ENCODE measurements at places on chromosomes 12 and 14.

DNA sequence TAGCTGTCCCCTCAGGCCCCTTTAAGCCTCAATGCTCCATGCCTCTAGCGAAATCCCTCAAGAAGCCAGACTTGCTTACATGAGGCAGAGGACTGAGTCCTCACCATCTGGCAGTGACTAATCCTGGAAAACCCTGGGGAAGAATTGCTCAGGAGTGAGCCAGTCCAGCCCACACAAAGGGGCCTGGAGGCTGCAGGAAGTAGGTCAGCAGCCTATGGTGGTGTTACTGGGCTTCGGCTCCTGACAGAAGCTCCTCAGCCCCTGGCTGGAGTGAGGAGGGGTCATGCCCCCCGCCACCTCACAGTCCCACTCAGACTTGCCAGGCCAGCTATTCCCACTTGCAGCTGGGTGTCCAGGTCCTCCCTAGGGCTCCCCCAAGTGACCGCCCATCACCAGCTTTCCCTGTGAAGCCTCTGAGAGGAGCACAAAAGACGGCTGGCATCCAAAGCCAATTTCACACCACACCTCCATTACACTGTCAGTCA, 250.5 kb downstream of the DPF3 start:
- DNase-seq = no peak

- DNase-seq = no peak
Measured at GRCh38 chr12:90801776-90802175, 153.2 kb downstream of the CCER1 start.

DNA sequence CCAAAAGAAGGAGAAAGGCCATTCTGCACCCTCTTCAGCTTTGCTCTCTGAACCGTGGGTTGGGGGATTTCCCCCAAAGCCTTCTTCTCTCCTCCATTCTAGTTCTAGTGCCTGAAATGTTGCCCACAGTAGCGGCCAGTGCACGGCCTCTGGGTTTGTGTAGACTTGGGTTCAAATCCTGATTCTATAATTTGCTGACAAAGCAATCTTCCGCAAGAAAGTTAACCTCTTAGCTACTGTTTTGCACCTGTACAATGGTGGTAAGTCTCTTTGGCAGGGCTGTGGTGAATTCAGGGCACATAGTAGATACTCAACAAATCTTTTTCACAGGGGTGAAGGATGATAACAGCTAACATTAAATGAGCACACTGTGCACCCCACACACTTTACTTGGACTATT, 5.8 kb upstream of the CACNA1C start:
- DNase-seq = no peak

GRCh38 chr14:97970222-97970621, 1173.0 kb downstream of the VRK1 start:
- DNase-seq = no peak

DNA sequence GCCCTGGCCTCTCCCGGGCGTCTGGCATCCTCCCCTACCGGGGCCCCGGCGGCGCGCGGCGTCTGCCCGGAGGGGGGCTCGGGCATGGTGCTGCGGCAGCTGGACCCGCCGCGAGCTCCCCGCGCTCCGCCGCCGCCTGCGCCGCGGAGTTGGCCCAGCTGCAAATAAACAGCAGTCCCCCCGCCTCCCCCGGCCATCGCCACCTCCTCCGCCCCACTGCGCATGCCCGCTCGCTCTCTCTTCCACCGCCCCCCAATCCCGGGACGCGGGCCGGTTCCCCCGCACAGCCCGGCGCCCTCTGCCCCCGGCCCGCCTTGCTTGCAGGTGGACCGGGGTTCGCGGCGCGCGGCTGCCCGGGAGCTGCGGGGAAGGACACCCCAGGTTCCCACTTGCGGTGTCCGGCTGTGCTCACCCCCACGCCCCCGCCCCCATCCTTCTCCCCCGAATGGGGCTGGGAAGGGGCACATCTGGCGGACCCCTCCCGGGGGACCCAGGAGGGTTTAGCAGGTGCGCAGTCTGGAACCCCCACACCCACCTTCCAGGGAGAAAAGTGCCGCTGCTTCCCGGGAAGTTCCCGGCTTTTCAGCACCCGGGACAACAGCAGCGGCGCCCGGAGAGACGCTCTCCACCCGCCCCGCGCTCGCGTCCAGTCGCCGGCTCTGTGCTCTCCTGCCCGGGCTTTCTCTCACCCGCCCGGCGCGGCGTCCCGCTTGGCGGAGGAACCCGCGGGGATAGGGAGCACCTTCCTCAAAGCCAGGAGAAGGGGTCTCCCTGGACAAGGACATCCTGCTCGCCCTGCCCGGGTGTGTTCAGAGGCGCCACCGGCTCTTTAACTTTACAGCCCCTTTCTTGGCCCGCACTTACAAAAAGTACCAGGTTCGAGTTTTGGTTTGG, at the start of gene TMTC1:
TMTC1 (minus strand) TSS at position 170 of the 894 bp plus-strand sequence. CDS start 191 bp downstream, outside the sequence.
- DNase-seq = peak; percentile 32

- DNase-seq = no peak
Measured at GRCh38 chr14:21020977-21021545, 3.8 kb downstream of the NDRG2 start.

DNA sequence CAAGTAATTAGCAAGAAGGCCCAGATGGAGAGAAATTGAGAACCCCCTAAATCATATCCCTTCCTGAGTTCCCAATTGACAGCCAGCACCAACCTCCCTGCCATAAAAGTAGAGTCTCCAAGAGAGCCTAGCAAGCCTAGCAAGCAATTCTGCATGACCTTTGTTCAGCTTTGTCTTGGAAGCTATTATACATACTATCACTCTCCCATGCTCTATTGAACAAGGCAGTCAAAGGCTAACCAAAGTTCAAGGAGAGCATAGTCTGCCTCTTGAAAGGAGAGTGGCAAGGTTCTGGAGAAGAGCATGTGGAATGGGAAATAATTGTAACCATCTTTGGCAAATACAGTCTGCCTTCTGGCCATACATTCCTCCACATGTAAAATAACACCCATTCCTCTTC, 7.8 kb downstream of the ACOT4 start:
- no peak for DNase-seq

DNA sequence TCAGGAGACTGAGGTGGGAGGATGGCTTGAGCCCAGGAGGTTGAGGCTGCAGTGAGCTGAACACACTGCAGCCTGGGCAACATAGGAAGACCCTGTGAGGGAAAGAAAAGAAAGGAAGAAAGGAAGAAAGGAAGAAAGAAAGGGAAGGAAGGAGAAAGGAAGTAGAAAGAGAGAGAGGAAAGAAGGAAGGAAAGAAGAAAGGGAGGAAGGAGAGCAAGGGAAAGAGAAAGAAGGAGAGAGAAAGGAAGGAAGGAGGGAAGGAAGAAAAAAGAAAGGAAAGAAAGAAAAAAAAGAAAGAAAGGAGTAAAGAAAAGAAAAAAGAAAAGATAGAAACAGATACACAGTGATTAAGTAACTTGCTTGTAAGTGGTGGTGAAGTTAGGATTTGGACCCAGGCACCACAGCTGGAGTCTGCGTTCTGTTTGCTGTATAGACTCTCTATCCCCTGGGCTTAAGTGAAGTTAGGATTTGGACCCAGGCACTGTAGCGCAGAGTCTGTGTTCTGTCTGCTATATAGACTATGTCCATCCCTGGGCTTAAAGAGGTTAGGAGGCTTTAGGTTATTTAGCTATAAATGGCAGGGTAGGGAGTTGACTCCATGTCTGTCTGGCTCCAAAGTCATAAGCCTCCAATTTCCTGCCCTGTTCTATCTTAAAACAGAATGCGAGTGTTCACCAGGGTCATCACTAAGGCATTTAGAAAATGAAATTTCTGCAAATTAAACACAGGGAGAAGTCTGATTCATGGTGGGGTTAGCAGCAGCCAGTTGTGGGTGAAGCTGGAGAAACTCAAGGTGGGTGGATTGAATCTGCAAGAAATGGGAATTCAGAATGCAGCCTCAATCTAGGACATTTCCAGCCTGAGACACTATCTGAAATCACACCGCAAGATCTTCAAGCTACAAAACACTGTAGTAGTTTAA, 13.3 kb upstream of the C12orf75 start:
- DNase-seq = no peak

DNA sequence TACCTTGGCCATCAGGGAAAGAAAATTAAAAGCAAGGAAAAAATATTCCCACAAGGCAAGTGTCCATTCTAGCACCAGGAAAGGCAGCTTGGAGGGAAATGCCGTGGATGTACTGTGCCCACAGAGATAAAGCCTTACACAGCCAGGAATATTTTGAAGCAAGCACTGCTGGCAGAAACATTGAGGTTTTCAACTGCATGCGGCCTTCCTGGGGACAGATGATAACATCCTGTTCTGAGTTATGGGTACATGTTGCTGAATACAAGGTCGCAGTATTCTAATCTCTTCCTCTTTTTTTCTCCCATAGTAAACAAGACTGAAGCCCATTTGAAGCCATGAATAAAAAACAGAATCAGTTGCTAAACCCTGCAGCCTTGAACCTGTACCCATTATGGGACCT, 197.1 kb downstream of the BTG1 start:
- DNase-seq = peak; percentile 13

All from hematopoietic multipotent progenitor cell treated with erythropoietin and hydrocortisone succinate and interleukin-3 and kit ligand, for 4 days (in vitro differentiated cells).